NCI-H226 (cell line): ENCODE measurements at places on chromosomes 5 and 9.
A peak's percentile ranks its signal among the peaks of the same experiment; 100 is the strongest.

DNA sequence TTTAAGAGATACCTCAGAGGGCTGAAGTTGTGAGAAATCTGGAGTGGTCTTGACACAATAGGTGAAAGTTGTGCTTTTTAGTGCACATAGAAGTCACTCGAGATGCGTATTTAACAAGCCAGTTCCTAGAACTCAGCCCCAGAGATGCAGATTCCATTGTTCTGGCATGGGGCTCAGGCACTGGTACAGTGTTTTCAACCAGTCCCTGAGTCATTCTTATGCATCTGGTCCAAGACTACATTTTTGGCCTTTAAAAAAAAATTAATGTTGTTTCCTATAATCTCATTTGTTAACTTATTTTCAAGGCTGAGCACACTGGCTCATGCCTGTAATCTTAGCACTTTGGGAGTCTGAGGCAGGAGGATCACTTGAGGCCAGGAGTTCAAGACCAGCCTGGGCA lies 29.6 kb downstream of the PTTG1 start:
- no peak for DNase-seq

- no peak for DNase-seq
These were observed 22.3 kb upstream of the CNOT6 start for GRCh38 chr5:180471866-180472265.

- DNase-seq = peak; percentile 50
These were observed 597 bp downstream of the NFIL3 start for GRCh38 chr9:91422758-91423711.

DNA sequence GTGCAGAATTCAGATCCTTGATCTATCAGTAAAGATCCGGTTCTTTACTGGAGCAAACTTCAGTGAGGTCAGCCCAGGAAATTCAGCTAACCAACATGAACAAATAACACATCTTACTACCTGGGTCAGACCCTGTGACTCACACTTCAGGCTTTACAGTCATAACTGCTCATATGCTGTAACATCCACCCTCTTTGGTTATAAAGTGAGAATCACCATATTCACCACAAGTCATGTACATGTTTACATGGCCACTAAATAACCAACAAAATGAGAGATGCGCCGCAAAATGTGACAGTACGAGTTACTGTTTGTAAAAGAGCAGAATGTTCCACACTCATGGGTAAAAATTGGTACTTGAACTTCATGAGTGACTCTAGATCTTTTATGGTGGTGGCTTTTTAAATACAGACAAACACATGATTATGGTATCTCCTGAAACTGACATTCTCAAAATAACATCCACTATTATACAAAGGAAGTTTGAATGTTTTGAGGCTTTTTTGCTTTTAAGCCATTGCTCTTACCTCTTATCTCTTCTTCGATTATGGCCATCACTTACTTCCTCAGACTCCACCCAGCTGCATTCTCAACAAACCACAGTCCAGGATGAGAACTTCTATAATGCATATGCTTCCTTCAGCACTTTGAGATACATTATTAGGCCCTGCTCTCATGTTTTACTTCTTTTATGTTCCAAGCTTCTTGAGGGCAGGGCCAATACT lies 516.6 kb downstream of the RAB3C start:
- peak; percentile 83 for DNase-seq

DNA sequence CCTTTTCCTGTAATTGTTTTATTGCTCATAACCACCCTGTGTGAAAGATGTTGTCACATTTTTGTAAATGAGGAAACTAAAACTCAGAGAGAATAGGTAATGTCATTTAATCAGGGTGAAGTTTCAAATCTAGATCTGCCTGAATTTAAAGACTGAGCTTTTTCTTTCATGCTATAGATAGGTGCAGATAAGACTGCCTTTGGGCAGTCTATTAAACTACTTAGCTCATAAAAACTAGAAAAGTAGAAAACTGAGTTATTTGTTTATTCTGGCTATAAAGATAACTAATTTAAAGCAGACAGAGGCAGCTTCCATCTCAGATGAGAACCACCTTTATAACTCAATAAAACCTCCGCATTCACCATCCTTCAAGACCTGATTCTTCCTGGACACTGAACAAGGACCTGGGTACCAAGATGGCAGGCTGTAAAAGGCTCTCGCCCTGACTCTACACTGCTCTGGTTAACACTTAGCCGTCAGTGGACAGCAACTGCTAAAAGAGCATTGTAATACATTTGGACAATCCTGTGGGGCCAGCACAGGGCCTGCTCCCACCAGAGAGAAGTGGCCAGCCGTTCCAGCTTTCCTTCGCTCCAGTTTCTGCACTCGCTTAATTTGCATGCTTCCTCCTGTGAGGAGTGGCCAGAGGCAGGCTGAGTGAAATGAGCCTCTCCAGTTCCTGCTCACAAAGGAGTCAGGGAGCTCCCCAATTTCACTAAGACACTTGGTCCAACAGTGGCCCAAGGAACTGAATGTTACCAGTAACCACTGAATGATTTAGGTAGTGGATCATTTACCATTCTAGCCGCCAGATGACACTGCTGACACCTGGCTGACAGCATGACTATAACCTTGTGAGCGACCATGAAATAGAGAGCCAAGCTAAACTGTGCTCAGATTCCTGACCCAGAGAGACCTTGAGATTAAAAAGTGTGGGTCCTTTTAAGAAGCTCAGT lies 566.4 kb downstream of the EFNA5 start:
- no peak for DNase-seq

DNA sequence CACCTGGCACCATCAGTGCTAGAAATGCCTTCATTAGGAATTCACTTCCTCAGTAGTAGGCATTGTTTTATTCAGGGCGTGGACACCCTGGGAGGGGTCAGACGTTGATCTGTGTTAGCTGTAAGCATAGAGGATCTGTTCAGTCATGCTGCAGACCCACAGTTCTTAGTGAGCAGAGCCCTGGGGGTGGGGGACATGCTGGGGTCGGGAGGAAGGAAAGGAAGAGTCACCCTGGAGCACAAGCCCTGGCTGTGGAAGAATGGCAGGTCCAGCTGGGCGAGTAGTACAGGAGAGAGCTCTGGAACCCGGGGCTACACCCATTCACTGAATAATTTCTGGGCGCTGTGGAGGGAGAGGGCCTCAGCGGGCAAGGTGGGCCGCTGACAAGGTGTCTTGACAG lies 172.5 kb downstream of the FSTL4 start:
- DNase-seq = no peak

DNA sequence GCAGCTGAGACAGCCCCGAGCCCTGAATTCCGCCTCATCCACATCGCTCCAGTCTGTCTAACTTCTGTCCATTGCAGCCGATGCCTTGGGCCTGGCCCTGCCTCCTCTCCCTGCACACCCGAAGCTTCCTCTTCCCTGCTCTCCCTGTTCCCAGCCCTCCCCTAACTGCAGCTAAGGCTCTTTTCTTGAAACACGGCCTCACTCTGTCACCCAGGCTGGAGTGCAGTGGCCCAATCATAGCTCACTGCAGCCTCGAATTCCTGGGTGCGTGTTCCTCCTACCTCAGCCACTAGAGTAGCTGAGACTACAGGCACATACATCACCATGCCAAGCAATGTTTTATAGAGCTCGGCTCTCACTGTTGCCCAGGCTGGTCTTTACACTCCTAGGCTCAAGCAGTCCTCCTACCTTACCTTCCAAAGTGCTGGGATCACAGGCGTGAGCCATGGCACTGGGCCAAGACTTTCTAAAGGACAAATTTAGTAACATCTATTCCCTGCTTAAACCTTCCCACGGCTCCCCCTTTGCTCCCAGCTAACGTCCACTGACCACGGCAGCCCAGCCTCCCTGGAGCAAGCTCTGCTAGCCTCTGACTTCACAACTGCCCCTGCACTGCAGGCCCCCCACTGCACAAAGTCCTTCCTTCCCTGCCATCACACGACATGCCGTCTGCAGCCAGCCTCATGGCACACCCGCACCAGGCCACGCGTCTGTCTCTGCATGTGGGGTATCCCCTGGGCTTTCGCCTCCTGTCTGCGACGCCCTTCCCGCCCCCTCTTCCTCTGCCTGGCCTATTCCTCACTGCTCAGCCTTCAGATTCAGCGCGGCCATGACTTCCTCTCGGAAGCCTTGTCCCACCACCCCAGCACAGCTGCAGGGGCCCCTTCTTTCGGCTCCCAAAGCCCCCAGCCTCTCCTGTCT lies 28.6 kb downstream of the LAMC3 start:
- no peak for DNase-seq

DNA sequence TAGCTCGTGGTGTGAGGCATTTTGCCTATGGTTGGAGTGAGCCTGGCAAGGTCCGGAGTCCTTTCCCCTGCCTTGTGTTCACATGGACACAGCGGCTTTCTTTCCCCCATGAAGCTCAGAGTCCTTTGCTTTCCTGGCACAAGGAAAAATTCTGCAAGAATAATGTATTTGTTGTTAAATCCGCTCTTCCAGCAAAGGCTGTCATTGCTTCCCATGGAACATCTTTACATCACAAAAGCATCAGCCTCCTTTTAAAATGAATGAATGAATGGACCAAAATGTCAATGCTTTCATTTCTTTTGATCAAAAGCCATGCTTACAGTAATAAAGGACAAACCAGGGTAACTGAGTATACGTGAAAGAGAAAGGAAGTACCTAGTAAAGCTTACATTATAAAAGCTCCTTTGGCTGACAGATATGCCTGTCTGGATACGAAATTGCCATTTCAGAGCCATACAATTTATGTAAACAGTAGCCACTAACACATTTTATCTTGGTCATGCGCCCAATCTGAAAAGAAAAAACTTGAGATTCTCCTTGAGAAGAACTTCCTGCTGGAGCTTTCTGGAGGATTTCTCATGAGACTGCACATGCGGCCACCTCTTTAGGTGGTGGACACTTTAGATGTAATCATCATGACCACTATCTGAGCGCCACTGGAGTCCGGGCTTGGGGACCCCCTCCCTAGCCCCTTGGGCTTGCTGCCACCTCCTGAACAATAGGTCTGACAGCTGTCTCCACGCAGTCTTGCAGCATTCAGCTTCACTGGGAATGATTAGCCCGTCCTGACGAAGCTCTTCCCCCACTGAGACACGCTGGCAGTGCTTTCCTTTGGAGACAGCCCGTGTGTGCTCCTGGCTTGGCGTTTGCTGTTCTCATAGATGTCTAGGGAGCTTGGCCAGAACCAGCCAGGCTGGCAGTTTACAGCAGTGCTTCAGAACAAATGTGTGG lies 355.9 kb downstream of the ADAMTS6 start:
- DNase-seq = no peak

DNA sequence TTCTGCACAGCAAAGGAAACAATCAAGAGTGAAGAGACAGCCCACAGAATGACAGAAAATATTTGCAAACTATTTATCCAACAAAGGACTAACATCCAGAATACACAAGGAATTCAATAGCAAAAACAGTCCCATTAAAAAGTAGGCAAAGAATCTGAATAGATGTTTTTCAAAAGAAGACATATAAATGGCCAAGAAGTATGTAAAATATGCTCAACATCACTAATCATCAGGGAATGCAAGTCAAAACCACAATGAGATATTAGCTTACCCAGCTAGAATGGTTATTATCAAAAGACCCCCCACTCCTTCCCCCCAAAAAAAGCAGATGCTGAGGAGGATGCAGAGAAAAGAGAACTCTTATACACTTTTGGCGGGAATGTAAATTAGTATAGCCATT lies 13.4 kb upstream of the OR13C8 start:
- DNase-seq = no peak

- DNase-seq = peak; percentile 31
These were observed 31.1 kb upstream of the FGF1 start for GRCh38 chr5:142716963-142717362.

GRCh38 chr9:107732781-107733522 lies 243.4 kb upstream of the KLF4 start:
- DNase-seq = peak; percentile 87

GRCh38 chr5:66609615-66610014 lies 13.4 kb downstream of the MAST4 start:
- DNase-seq = no peak

DNA sequence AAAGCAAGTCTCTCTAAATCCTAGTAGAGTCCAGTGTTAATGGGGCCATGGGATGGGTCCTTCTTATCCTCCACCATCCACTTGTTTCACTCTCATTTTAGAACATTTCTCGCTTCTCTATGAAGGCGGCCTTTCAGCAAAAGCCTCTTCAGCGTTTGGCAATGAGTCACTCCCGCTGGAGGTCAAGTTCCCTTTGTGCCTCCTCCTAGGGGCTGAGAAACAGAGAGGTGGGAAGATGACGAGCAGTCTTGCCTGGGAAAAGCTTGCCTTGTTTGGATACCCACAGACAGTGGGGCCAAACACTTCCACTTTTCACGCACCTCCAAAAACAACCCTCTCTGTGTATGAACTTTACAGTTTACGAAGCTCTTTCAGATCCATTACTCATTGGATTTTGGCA lies 168.8 kb downstream of the GABBR2 start:
- DNase-seq = no peak

GRCh38 chr5:53560506-53561191 lies at the start of gene NDUFS4:
Gene NDUFS4 (plus strand): TSS chr5:53560639. CDS start chr5:53560663, 24 bp downstream.
- DNase-seq = peak; percentile 75

DNA sequence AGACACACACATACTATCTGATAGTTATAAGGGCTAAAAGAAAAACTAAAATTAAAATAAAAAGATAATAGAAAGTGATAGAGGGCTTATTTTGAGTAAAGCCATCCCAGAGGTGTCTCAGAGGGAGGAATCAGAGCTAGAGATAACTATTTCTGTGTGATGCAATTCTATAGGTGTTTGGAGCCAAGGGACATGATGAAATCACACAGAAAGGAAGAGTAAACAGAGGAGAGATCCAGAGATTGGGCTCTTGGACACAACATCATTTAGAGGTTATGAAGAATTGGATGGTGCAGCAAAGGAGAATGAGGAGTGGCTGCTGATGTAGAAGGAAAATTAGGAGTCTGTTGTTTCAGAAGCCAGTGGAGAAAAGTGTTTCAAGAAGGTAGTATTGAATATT lies 393.5 kb downstream of the DIRAS2 start:
- DNase-seq = no peak

DNA sequence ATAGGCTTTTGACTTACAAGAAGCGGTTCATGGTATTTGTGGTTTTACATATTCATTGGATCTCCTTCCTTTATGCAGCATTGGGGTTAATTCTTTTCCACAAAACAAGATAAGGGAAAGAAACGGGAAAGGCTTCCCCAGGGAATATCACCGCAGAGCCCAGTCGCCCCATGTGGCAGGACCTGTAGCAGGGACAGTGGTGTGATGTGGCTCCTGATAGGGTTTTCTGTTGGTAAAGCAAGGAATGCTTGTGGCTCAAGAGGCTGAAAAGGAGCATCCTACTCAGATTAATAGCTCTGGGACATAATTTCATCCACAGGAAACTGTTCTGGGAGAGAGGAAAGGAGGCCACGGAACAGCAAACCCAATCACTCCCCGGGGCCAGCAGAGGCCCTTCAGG lies 699.9 kb downstream of the MTRR start:
- no peak for DNase-seq

GRCh38 chr9:126294331-126295081 lies 32.1 kb upstream of the MVB12B start:
- DNase-seq = no peak

DNA sequence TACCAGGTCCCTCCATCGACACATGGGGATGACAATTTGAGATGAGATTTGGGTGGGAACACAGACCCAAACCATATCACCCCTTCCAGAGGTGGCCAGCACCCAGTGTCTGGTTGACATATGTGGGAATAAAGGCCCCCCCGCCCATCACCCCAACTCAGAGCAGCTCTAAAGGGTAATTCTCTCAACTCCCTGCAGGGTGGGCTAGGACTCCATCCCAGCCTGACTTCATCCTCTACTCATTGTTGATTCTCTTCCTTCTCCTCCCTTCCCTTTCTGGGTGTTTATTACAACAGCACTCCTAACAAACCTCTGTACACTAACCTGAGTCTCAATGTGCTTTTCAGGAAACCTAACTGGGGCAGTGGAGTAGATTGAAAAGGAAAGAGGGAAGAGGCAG lies 339.9 kb downstream of the ACTL7B start:
- no peak for DNase-seq
